ENCODE measurements at places on chromosomes 1 and 21. TPM values are rescaled to one million over a fixed set of nuclear protein-coding genes. Genes with fewer than 3 reads are reported as not detected.

GRCh38 chr1:71080230-71080738 is 551 bp downstream of the ZRANB2 start:
- no peaks in the 10 kb centered on the region for H3K27me3 ChIP-seq
- H3K4me3 ChIP-seq, result peak overlapping the region; percentile 81
- H3K36me3 ChIP-seq, result no peaks in the 10 kb centered on the region
- peak; percentile 31 for DNase-seq

- H3K4me1 ChIP-seq, result no peaks in the 10 kb centered on the region
- H3K4me3 ChIP-seq, result no peak overlapping the region
- no peaks in the 10 kb centered on the region for H3K27me3 ChIP-seq
- H3K27ac ChIP-seq, result no peak overlapping the region
- DNase-seq, result peak; percentile 68
Measured at GRCh38 chr1:43206600-43207228, 34.6 kb downstream of the CFAP57 start.

- H3K27me3 ChIP-seq, result no peaks in the 10 kb centered on the region
- DNase-seq, result no peak
- H3K4me1 ChIP-seq, result no peaks in the 10 kb centered on the region
Measured at GRCh38 chr1:21051177-21051825, 125.4 kb downstream of the EIF4G3 start.

DNA sequence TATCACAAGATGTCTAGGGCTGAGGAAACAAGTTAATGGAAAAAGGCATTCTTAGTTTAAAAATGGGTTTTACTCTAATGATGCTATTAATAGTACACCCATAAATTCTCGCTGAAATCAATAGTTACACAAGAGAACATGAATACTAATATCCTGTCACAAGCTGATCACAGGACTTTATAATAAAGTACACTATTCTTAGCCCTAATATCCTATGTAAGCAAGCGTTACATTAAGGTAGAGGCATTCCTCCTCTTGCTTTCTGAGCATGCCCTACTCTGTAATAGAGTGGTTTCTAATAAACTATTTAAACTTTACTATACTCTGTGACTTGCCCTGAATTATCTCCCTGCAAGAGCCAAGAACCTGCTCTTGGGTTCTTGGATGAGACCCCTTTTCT is 6.5 kb upstream of the PACC1 start:
- no peaks in the 10 kb centered on the region for H3K4me1 ChIP-seq
- H3K4me3 ChIP-seq, result no peak overlapping the region
- H3K27ac ChIP-seq, result no peak overlapping the region
- H3K36me3 ChIP-seq, result no peaks in the 10 kb centered on the region

FAM3B gene
- not detected for total RNA-seq

DNA sequence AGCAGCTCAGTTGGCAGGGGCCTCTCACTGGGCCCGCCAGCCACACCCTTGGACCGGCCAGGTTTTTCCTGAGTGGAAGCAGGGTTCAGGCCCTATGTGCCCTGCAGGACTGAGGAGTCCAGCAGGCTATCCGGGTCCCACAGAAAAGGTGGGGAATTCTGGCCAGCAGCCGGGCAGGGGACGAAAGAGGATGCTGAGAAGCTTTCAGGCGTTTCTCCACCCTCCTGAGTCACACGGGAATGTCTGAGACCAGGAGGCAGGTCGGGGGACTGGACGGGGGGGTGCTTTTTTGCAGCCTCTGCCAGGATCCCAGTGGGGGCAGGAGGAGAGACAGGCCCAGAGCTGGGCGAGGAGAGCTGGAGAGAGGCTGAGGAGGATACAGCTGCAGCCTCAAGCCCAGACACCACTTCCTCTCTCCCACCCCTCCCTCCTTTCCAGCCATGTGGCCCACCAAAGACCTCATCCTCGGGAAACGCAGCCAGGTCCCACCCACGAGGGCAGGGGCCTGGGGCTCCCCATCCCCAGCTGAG is 105.4 kb downstream of the SPSB1 start:
- no peak overlapping the region for H3K4me3 ChIP-seq
- no peak overlapping the region for H3K27ac ChIP-seq
- H3K4me1 ChIP-seq, result peaks cover 18% of the 10 kb centered on the region

LRRN2 gene
- 6.4 TPM for total RNA-seq

DNA sequence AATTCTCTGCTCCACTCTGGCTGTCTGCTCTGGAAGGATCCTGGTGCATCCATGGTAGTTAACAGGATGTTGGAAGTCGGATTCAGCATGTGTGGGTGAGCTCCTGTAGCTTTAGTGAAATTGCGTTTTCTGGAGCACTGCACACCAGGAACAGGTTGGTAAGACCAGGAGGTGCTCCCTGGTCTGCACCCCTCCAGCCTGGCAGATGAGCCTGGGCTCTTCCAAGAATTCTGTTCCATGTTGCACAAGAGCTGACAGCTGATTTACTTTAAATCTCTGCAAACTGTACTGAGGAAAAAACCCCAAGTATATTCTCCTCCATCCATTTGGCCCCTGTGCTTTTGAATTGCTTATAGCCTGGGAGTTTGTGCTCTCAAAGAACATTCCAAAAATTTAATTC is 33.7 kb downstream of the KCNK1 start:
- no peak for DNase-seq
- no peak overlapping the region for H3K27ac ChIP-seq
- H3K27me3 ChIP-seq, result no peaks in the 10 kb centered on the region
- H3K36me3 ChIP-seq, result no peaks in the 10 kb centered on the region
- H3K4me1 ChIP-seq, result no peaks in the 10 kb centered on the region

DNA sequence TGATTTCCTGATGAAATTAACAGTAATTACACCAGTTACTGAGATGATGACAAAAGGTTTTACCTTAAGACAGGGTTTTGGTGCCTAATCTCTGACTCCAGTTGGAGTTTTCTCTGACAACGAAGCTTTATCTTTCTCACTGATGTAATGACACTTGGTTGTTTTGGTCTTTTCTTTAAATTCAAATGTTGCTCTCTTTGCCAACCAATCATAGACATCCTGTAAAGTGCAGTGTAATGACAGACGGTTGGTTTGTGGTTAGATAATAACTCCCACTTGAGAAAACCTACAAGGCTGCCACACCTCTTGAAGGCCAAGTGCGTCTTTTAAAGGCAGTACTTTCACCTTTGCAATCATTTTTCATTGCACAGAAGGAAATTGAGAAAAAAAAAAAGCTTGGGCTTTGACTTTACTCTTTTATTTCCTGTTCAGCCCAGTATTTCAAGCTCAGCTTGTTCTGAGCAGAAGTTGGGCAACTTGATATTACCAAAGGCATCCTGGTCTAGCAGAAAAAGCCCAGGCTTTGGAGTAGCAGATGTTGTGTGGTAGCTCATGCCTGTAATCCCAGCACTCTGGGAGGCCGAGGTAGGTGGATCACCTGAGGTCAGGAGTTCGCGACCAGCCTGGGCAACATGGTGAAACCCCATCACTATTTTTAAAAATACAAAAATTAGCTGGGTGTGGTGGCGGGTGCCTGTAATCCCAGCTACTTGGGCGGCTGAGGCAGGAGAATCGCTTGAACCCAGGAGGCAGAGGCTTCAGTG is 14.9 kb downstream of the PDIK1L start:
- no peaks in the 10 kb centered on the region for H3K27me3 ChIP-seq
- no peaks in the 10 kb centered on the region for H3K36me3 ChIP-seq
- H3K27ac ChIP-seq, result peak overlapping the region; percentile 48

NCAM2 gene
- 17.9 TPM for total RNA-seq

DNA sequence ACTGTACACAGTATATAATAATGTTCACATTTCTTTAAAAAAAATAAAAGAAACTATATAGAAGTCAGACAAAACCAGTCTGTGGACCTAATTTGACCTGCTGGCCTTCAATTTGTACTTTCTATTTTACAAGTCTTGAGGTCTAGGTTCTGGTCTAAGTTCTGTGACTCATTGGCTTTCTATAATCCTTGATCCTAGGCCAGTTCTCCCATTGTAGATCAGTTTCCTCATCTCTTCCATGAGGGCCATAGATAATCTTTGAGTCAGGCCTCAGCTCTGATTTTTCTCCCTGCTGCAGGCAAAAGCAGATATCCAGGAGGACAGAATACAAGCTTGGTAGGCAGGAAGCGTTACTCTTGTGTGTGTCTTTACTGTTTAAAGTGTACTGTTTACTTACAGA is 603.7 kb upstream of the CAMK1G start:
- H3K27ac ChIP-seq, result no peak overlapping the region
- no peaks in the 10 kb centered on the region for H3K36me3 ChIP-seq
- no peak for DNase-seq
- no peaks in the 10 kb centered on the region for H3K27me3 ChIP-seq
- H3K4me3 ChIP-seq, result no peak overlapping the region

DNA sequence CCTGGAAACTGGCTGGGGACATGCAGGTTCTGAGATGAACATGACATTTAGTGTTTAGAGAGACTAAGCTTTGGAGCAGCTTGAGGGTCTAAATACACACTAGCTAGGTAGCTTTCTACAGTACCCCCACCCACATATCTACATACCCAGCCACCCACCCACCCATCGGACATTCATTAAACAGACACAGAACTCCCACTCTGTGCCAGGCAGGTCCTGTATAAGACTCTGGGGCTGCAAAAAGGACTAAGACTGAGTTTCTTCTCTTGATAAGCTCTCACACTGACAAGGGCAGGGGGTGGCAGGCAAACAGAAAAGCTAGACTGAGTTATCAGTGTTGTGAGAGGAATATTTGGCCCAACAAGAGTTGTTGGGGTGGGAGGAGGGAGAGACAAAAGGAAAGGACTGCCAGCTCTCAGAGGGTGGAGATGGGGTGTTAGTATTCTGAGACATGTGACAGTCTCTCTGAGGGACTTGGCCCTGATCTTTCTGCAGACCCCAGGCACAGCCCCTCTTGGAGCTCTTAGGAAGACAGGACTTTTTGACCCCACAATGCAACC is 6.8 kb downstream of the MAP7D1 start:
- no peak for DNase-seq
- no peaks in the 10 kb centered on the region for H3K36me3 ChIP-seq
- peak overlapping the region; percentile 76 for H3K27ac ChIP-seq
- H3K27me3 ChIP-seq, result no peaks in the 10 kb centered on the region

LCE1C gene
- total RNA-seq, result not detected

DNA sequence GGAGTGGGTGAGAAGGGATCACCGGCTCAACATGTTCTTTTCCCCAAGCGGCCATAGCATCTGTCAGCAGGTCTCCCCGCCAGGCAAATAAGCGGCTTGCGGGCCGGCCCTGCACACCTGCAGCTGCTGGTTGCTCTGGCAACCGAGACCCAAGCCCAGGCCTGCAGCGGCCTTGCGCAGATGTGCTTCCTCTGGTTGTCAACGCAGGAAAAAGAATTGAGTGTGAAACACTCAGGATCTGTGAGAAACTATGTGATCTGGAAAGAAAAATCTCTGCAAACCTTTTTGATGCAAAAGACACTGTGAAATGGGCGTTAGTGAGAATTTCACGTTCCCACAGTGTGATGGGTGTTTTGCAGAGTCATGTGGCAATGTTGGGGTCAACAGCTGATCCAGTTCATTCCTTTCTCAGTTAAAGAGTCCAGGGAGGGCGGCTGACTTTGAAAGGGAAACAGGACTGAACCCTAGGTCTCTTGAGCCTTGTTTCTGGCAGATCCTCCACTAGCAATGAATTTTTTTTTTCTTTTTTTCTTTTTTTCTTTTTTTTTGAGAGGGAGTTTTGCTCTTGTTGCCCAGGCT is 28.4 kb downstream of the TOMM20 start:
- no peak for DNase-seq
- no peaks in the 10 kb centered on the region for H3K36me3 ChIP-seq
- H3K27ac ChIP-seq, result no peak overlapping the region
- H3K27me3 ChIP-seq, result no peaks in the 10 kb centered on the region

- H3K27ac ChIP-seq, result no peak overlapping the region
- H3K4me1 ChIP-seq, result no peaks in the 10 kb centered on the region
- no peaks in the 10 kb centered on the region for H3K27me3 ChIP-seq
- no peak for DNase-seq
Measured at GRCh38 chr1:90475631-90476030, 241.5 kb downstream of the BARHL2 start.

GRCh38 chr1:52633291-52633754 is 355 bp downstream of the SHISAL2A start:
- no peaks in the 10 kb centered on the region for H3K36me3 ChIP-seq
- H3K4me3 ChIP-seq, result peak overlapping the region; percentile 18
- H3K4me1 ChIP-seq, result peaks cover 15% of the 10 kb centered on the region
- DNase-seq, result no peak
- peaks cover 13% of the 10 kb centered on the region for H3K27me3 ChIP-seq

- H3K27me3 ChIP-seq, result no peaks in the 10 kb centered on the region
- H3K4me3 ChIP-seq, result no peak overlapping the region
- no peak overlapping the region for H3K27ac ChIP-seq
Measured at GRCh38 chr1:68826836-68827235, 330.0 kb upstream of the DEPDC1 start.

GRCh38 chr1:212461916-212462660 is 29.4 kb downstream of the NENF start:
- no peak for DNase-seq
- no peak overlapping the region for H3K27ac ChIP-seq
- H3K27me3 ChIP-seq, result no peaks in the 10 kb centered on the region

FAM151A gene
- not detected for total RNA-seq

DNA sequence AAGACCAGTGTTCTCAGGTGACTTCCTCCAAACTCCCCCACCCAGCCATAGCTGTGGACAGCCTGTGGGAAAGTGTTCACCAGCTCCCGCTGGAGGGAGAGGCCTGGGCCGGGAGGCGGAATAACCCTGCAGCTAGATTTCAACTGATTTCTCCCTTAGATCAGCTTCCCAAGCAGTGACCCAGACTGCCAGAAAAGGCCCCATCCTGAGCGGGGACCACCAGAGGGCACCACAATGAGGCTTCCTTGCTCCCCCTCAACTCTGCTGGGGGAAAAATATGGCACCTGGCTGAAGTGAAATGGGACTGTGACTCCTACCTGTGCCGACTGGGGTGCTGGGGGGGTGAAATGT is 50.8 kb downstream of the RHBG start:
- no peaks in the 10 kb centered on the region for H3K36me3 ChIP-seq
- H3K27me3 ChIP-seq, result peaks cover 81% of the 10 kb centered on the region
- H3K27ac ChIP-seq, result no peak overlapping the region
- no peak for DNase-seq
- peak overlapping the region; percentile 25 for H3K4me3 ChIP-seq

DNA sequence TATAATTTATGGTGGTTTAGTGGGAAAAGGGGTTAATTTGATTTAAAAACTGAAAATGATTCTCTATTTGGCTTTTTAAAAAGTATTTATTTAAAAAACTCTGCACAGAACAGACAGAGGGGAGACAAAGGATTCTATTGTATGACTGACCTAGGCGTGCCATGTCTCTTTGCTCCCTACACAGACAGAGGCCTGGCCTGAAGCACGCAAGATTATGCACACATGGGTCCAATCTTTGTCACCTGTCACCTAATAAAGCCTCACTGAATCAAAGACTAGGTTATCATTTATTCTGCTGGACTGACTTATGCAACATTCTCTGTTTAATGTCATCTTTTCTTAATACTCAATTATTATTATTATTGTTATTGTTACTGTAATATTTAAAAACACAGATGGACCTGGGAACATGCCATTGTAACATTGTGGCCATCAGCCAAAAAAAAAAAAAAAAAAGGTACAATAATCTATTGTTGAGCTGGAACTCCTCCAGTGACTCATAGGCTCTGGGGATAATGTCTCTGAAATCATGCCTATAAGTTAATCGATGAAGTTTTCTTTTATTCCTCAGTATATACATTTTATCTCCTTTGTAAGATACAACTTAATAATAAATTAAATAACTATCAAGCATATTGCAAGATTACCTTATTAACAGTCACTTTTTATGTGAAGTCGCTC is 112.1 kb downstream of the RUNX1 start:
- H3K36me3 ChIP-seq, result no peaks in the 10 kb centered on the region
- peaks cover 20% of the 10 kb centered on the region for H3K27me3 ChIP-seq
- DNase-seq, result no peak
- no peaks in the 10 kb centered on the region for H3K4me1 ChIP-seq
- H3K27ac ChIP-seq, result no peak overlapping the region
- no peak overlapping the region for H3K4me3 ChIP-seq

- H3K36me3 ChIP-seq, result no peaks in the 10 kb centered on the region
- no peaks in the 10 kb centered on the region for H3K4me1 ChIP-seq
- no peaks in the 10 kb centered on the region for H3K27me3 ChIP-seq
- no peak for DNase-seq
- no peak overlapping the region for H3K4me3 ChIP-seq
Measured at GRCh38 chr1:85290826-85291225, 14.4 kb upstream of the BCL10 start.

S100B gene
- 1.4 TPM for total RNA-seq

Data from adrenal gland (tissue), 19 donors.